ENCODE measurements at places on chromosomes 6 and 20.

DNA sequence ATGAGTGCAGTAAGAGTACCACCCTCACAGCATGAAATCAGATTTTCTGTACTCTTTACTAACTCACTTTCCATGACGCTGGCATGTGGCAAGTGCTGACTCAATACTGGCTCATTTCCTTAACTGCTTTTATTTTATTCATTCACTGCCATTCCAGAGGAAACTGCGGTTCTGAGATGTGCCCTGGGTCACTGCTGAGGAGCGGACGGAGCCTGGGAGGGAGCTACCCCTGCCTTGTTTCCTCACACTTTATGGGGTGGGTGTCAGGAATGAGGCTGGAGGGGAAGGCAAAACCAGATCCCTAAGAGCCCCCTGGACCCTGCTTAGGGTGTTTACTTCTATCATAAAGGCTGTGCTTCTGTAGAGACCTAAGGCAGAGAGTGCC, 14.4 kb downstream of the NT5E start:
- peak; percentile 95 for DNase-seq

GRCh38 chr6:11552442-11552841, 14.9 kb downstream of the TMEM170B start:
- DNase-seq = no peak

DNA sequence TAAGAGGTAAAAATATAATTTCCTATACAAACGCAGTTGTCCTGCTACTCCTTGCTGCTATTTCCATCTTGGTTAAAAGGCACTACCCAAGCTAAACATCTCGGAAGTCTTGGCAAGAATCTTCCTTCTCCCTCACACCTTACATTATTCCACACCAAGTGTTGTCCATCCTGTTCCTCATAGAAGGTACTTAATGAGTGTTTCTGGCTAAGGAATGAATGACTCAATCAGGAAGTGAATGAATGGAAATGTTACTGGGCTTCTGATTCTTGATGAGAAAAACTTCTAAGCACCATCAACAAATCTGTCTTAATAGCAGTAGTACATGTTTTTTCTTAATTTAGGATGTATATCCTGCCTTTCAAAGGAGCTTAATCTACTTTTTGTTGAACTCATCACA, 40.6 kb upstream of the RSPO3 start:
- no peak for DNase-seq

GRCh38 chr6:20474874-20475542, 59.2 kb upstream of the CDKAL1 start:
- no peak for DNase-seq

DNA sequence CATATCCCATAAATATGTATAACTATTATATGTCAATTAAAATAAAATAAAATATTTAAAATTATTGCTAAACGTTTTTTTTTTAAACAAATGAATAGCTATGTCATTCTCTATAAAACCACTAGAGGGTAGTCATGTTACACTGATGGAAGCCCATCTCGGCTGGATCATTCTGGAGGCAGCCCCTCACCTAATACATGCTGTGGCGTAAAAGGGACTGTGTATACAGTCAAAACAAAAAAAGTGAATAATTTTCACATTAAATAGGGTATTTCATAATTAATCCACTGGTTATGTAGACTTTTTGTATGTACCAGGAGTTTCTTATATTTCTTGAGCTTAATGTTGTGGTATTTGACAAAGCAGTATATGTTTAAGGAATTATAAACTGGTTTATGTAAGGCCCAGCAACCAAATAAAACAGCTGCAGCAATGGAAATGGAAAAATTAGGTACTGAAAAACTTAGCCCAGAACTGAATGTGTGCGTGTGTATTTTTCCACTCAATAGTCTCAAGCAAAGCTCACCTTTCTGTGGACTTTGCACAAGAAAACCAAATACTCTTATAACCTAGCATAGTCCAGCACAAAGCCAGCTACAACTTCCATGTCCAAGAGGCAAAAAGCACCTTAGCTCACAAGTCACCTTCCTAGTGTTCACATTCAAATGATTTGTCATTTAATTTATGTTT, 81.7 kb downstream of the COL9A1 start:
- peak; percentile 25 for DNase-seq

GRCh38 chr6:45538641-45539547, 161.2 kb upstream of the SUPT3H start:
- peak; percentile 69 for DNase-seq

GRCh38 chr6:105300090-105300489, 102.8 kb downstream of the PREP start:
- DNase-seq = peak; percentile 32

- no peak for DNase-seq
Measured at GRCh38 chr6:84508334-84508733, 256.1 kb downstream of the TBX18 start.

DNA sequence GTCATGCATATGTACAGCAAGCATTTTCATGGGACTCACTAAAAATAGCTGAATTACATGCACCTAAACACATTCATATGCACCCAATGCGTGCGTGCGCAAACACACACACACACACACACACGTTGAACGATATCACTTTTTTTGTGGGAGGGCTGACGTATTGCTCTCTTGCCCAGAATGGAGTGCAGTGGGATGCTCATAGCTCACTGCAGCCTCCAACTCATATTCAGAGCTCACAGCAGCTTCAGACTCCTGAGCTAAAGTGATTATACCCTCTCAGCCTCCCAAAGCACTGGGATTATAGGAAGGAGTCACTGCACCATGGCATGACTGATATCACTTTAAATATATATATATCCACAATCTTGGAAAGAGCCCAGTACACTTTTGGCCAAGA, 620.4 kb upstream of the MANEA start:
- DNase-seq = no peak

DNA sequence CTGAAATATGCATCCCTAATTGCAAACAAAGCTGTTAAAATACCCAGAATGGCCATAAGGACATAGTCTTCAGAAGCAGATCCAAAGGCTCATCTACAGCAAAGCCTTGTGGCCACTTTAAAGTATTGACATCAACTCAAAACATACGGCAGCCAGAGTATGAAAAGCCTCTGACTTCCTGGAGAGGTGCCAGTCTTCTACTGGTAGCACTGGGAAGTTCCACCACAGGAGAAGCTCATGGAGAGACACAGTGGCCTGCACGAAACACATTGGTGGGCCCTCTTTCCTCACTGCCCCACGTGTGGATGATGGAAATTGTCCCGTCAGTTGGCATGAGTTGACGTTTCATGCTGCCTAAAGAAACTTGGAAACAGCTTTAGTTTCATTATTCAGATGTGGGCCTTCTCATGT, 202.6 kb upstream of the HEY2 start:
- peak; percentile 78 for DNase-seq

DNA sequence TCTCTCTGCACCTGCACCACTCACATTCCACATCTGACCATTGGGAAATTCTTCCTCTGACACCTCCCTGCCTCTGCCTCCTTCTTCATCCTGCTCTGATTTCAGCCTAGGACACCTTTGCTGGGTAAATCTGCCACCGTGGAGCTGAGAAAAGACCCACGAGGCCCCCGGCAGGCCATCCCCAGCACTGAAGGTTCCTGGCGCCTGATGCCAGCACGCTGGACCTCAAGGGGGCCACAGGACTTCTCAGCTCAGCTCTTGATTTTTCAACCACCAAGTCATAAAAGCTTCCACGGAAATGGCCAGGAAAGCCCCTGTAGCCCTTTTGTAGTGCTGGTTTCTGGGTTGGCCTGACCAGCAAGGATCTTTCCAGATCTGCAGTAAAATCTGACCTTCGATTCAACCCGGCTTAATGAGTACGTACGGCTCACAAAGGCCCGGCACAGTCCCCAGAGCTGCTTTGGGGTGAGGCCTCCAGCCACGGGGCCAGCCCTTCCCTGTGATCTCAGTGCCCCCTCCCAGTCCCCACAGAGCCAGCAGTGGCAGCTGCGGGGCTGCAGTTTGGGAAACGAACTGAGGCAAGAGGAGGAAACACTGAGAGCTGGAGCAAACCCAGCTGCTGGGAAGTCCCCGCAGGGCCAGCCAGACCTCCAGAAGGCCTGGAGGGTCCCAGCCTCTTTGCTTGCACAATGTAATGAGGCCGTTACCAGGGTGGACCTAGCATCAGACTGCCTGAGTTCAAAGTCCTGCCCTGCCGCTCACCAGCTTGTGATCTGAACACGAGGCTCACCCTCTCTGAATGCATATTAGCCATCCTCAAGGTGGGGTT, 157.5 kb downstream of the BMP7 start:
- DNase-seq = no peak

- DNase-seq = no peak
Measured at GRCh38 chr20:60759651-60760050, 492.4 kb upstream of the CDH4 start.

GRCh38 chr20:16284385-16285100, 288.7 kb downstream of the KIF16B start:
- no peak for DNase-seq

GRCh38 chr20:45779011-45779915, 12.4 kb downstream of the WFDC3 start:
- DNase-seq = peak; percentile 99

GRCh38 chr6:105499931-105500330, 97.0 kb upstream of the PREP start:
- no peak for DNase-seq
